ENCODE measurements at places on chromosomes 16 and 17. TPM values are rescaled to one million over a fixed set of nuclear protein-coding genes. Genes with fewer than 3 reads are reported as not detected.

The HP gene
- not detected for total RNA-seq

- no peak for DNase-seq
Observed at GRCh38 chr17:80955078-80955477, 36.6 kb upstream of the CHMP6 start.

GRCh38 chr16:50351116-50351515 lies 17.7 kb downstream of the BRD7 start:
- no peak for DNase-seq

- no peak for DNase-seq
Observed at GRCh38 chr17:56177361-56177760, 24.1 kb downstream of the ANKFN1 start.
